Brain (organoid and tissue), 16 donors: ENCODE measurements at places on chromosomes 4 and X.

GRCh38 chrX:113124693-113125092, 284.1 kb upstream of the AMOT start:
- no peak for DNase-seq

DNA sequence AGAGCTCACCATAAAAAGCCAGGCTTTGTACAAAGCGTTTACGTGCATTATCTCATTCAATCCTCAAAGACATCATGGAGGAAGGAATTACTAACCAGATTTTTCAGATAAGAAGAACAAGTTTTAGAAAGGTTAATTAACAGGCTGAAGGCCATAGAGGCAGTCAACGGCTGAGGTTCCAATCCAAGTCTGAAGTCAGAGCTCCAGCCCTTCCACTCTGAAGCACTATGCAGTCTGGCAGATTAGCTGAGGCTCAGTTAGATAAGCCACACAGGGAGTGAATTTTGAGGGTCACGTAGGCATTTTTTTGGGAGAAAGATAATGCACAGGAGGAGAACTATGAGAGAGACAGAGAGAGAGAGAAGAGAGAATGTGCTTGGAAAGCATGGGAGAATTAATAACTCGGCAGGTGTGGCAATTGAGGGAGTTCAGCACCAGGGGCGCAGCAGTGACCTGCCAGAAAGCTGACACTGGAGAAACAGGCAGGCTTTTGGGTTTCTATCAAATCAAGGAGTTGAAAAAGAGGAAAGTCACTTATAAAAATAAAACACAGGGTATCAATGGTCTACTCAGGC, 116.5 kb upstream of the NAP1L5 start:
- DNase-seq, result no peak

GRCh38 chrX:152847281-152847680, 16.4 kb downstream of the NSDHL start:
- no peak for DNase-seq

DNA sequence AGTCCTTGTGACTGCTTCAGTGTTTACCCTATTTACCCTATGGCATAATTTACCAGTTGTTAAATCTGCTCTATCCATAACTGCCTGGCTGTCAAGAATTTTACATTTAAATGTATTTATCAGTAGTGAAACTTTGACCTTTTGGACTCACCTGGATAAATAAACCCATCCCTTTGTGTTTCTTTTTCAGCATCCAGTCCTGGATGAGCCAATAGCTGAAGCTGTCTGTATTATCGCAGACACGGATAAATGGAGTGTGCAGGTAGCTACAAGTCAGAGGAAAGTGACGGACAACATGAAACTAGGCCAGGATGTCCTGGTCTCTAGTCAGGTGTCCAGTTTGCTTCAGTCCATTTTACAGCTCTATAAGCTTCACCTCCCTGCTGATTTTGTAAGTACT, 122.4 kb downstream of the FNIP2 start:
- no peak for DNase-seq

GRCh38 chr4:182756161-182756690, 161.0 kb downstream of the DCTD start:
- DNase-seq, result no peak

DNA sequence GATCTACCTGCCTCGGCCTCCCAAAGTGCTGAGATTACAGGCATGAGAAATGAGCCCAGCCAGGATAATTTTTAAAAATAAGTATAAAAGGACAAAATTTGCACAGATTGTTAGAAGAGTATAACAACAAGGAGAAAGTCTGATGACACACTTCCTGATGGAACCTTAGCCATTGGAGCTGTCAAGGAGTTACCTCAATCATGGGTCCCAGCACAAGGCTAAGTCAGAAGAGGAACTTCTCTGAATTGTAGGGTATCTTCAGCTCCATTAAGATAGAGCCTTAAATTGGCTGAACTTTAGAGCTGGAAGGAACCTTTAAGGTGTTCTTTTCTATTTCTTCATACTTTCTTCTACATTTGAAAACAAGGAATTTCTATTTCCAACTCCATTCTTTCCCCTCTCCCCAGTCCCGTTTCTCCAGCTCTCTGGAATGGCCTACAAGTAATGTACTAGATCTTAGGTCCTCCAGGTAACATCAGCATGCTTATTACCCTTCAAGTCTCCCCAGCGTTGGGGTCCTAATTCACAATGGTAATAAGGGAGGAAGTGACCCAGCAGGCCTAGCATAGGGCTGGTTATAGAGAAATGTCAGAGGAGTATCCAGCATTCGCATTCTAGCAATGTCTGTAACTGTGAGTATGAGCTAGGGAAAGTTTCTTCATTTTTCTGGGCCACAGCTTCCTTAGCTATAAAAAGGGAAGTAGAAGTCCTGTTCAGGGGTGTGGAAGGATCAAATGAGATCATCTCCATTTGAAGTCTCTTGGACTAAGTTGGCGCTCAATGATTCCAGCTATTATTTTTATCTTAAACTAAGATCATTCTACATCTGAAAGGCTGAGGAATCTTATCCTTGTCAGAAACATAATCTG, 18.5 kb upstream of the RBPJ start:
- no peak for DNase-seq

- DNase-seq, result no peak
Measured at GRCh38 chrX:15749642-15750610, 11.9 kb downstream of the CA5B start.

- no peak for DNase-seq
Measured at GRCh38 chr4:122819708-122820449, 6.8 kb upstream of the FGF2 start.

GRCh38 chr4:83217721-83218522, 66.7 kb downstream of the COQ2 start:
- DNase-seq, result no peak
